ENCODE measurements at places on chromosomes 6 and 20.

- DNase-seq: no peak
Measured at GRCh38 chr6:3696525-3697088, 54.9 kb downstream of the PXDC1 start.

DNA sequence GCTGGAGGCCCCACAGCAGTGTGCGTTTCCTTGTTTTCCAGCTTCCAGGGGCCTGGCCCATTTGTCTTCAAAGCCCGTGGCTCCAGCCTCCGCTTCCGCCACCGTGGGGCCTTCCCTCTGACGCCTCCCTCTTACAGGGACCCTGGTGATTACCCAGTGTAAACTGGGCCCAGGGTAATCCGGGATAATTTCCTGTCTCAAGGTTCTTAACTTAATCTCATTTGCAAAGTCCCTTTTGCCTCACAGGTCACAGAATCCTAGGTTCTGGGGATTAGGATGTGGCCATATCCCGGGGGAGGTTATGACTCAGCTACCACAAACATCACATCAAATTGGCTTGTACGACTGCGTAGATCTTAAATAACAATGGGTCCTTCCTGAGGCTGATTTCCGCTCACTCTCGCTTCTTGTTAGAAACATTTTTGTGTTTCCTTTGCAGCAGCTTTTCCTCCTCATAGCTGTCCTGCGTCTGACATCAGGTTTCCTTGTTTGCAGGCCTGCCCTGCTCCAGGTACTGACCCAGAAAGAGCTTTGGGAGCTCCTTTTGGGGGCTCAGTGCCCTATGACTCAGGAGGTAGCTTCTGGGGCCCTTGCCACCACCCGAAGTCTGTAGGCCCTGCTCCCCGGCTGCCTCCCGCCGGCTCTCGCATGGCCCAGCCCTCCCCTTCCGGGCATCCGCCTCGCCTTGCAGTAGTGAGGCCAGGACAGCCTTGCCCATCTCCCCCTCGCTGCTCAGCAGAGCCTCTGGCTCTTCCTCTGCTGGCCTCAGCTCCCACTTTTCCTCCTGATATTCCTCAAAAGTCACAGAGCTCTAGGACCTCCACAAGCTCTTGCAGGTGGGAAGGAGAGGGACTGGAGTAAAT is 100.5 kb downstream of the ERMARD start:
- no peak for DNase-seq

DNA sequence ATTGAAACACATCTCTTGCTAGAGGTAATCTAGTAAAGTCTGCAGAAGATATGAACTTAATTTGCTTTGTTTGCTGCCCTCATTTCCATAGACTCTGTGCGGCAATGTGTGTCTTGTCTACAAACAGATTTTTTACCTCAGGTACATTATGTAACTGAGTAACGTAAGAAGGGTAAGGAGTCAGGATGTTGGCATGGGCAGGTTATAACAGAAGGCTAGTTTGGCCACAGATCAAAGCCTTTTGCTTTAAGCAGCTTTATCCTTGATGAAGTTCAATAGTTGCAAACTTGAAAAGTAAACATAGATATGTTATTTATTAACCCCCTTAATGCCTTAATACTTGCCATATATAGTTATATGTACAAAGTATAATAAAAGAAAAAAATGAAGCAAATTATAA is 391.6 kb upstream of the FKBP1C start:
- no peak for DNase-seq

- DNase-seq: no peak
Measured at GRCh38 chr6:14313248-14313647, 195.7 kb downstream of the CD83 start.

- DNase-seq: no peak
Measured at GRCh38 chr6:74764486-74764885, 441.4 kb downstream of the COL12A1 start.

- peak; percentile 5 for DNase-seq
Measured at GRCh38 chr6:70706491-70707123, 38.9 kb downstream of the SMAP1 start.

DNA sequence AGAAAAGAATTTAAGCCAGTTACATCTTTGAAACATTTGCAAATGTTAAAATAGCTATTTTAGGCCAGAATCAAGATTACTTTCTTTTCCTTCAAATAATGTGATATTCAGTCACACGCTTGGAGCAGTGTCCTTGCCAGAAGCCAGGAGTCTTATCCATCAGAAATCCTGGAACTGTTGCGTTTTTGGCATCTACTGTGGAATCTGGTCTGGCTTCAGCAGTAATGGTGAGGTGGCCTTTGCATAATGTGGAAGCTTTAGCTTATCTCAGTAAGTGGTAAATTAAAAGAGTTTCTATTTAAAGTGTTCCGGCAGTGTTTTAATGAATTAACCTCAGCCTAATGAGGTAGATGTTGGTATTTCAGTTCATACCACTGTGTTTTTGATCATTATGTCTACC is 97.6 kb downstream of the FIG4 start:
- no peak for DNase-seq

GRCh38 chr6:93792746-93793145 is 373.4 kb upstream of the EPHA7 start:
- no peak for DNase-seq

DNA sequence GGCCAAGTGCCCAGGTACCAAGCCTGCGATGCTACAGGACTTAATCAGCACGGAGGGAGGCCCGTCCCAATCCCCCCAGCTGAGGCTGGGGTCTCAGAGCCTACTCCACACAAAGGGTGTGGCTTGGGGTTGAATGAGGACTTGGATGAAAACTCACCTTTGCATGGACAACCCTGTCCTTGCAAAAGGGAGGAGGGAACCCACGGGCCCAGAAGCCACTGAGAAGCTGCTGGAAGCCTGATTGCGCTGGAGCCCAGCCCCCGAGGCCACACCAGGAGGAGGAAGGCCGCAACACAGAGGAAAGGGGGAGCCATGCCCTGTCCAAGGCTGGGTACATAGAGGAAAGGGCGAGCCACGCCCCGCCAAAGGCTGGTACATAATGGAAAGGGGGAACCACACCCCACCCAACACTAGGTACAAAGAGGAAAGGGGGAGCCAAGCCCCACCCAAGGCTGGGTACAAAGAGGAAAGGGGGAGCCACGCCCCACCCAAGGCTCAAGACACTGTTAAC is 158.8 kb downstream of the DLL1 start:
- no peak for DNase-seq

DNA sequence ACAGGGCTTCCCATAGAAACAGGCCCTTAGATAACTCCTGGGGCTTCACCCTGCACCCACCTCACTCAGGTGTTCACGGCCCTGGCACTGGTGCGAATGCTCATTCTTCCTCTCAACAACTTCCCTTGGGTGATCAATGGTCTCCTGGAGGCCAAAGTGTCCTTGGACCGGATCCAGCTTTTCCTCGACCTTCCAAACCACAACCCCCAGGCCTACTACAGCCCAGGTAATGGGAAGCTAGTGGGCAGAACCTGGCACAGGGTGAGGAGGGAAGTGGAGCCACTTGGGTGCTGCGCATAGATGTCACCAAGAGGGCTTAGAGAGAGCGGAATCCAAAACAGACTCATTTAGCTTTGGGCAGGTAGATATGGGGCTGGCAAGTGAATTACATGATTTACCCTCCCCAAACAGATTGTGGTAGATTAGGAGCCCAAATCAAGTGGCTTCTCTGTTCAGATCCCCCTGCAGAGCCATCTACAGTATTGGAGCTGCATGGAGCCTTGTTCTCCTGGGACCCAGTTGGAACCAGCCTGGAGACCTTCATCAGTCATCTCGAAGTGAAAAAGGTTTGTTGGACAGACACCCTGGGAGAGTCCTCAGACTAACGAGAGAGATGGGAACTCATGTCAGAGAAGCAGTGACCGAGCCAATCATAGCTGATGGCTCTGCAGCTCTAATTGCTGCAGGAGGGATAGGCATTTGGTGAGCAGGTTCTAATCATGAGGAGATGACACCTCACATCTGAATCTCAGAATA is 8.5 kb downstream of the ABCC10 start:
- DNase-seq: no peak

GRCh38 chr6:157325069-157325805 is 1.9 kb upstream of the TMEM242 start:
- no peak for DNase-seq

DNA sequence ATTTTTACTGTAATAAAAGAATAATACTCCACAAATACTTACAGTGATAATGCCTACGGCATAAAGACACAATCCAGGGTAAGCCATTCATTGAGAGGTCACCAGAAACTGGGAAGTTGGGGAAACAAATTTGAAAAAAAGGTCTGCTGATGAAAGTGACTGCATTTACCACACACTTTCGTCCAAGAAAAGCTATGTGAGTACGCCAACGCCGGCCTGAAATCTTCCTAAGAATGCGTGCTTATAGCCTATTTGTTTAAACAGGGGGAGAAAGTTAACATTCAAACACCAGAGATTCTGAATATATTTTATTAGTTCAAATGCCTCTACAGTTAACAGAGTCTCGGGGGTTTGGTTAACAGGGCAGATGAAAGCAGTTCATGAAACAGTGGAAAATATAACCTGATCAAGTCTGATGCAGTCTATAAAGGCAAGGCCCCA is 657 bp upstream of the LTV1 start:
- no peak for DNase-seq

DNA sequence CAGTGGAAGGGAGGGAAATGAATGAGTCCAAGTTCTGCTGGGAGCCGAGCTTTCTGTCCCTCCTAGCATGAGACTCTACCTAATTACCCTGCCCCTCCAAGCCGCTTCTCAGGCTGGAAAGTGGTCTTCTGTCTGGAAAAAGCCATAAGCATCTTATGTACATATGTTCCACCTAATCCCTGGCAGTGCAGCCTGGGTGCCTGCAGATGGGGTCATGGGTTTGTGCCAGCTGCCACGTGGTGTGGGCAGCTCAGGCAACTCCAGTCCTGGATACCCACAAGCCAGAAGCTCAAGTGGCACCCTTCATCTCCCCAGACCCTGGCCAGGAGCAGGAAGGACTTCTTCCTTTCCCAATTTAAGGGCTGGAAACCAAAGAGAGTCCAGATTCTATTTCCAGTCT is 253.1 kb downstream of the LY86 start:
- DNase-seq: no peak

All from NCI-H1092 (cell line).